ENCODE measurements at places on chromosomes 5 and 9.
A peak's percentile ranks its signal among the peaks of the same experiment; 100 is the strongest.

DNA sequence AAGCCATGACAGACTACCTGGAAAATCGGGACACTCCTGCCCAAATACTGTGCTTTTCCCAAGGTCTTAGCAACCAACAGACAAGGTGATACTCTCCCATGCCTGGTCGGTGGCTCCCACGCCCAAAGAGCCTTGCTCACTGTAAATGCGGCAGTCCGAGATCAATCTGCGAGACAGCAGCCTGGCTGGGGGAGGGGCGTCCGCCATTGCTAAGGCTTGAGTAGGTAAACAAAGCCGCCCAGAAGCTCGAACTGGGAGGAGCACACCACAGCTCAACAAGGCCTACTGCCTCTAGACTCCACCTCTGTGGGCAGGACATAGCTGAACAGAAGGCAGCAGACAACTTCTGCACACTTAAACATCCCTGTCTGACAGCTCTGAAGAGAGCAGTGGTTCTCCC lies 272.1 kb upstream of the CCNG1 start:
- no peak for DNase-seq

DNA sequence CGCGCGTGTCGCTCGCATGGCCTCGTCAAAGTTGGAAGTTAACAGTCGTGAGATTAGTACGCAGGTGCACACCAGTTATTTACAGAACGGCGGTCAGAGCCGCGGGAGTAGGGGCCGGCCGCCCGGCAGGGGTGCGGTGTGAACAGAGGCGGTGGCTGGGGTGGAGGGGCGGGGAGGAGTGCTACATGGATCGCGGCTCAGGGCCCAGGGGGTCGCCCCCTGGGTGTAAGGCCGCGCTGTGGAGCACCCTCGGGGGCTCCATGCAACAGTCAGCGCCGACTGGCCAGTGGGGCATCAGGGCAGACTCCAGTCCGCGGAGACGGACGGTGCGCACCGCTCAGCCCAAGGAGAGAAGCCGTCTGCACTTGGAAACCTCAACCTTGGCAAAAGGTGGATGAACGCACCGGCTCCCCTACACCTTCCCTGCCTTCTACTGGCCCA lies 60.3 kb downstream of the ZNF354C start:
- no peak for DNase-seq

GRCh38 chr5:171979606-171980005 lies 26.8 kb downstream of the FBXW11 start:
- DNase-seq: no peak

GRCh38 chr9:126919193-126919592 lies 4.6 kb downstream of the RALGPS1 start:
- DNase-seq: no peak

GRCh38 chr5:8861764-8862163 lies 684.1 kb downstream of the SEMA5A start:
- DNase-seq: no peak

DNA sequence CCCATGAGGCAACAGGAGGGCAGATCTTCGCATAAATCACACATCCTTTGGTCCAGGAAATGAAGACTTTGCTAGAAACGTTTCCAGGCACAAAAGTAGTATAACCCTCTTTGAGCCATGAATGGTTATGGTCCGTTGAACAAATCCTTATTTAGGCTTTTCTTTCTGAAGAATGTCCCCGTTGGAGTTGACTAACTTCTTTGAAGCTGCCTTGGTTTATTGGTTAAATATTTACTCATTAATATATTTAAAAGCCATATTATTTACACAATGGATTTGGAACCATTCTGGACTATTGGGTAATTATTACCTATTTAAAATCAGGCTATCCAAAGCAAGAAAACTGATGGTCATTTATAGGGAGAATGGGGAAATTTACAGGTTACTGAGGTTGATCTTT lies 347.6 kb upstream of the SLC30A5 start:
- DNase-seq: no peak

- DNase-seq: no peak
These were observed 24.0 kb downstream of the CSF1R start for GRCh38 chr5:150062216-150062922.

- DNase-seq: no peak
These were observed 122.3 kb downstream of the MAST4 start for GRCh38 chr5:66718374-66719002.

GRCh38 chr9:77562019-77562748 lies 85.9 kb downstream of the GNA14 start:
- no peak for DNase-seq

DNA sequence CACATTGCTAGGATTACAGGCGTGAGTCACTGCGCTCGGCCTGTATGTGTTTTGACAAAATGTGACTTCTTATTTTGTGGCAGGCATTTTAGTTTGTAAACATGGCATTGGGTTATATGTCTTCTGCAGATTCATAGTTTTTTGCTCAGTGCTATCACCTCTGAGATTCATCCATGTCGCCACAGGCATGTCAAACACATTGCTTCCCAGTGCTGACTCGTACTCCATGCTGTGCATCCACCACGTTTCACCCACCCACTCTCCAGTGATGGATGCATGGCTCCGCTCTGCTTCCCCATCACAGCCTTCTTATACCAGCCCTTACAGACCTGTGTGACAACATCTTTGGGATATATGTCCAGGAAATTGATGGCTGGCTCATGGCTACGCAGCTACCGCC lies 158.8 kb downstream of the GAS1 start:
- no peak for DNase-seq

DNA sequence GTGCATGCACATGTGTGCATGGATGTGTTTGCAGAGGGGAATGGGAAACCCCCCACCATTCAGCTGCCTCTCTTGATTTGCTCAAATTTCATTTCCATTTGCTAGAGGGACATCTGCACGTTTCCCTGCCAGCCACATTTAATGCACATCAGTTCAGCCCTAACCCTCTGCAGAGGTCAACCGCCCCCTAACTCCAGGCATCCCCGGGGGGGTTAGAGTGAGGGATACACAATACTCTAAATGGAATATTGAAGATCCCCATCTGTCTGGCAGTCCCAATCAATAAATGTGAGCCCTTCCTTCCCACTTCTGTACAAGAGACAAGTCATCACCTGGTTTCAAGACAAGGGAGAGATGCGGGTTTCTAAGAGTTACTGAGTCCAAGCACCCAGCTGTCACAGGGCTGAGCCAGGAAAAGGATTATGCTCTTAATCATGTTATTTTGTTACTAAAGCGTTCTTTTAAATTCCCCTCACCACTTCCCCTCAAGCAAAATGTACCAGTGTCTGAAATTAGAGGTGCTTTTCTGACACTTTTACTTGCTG lies 134.1 kb downstream of the SEMA6A start:
- no peak for DNase-seq

- DNase-seq: no peak
These were observed 50.2 kb upstream of the DAB2IP start for GRCh38 chr9:121601194-121601593.

DNA sequence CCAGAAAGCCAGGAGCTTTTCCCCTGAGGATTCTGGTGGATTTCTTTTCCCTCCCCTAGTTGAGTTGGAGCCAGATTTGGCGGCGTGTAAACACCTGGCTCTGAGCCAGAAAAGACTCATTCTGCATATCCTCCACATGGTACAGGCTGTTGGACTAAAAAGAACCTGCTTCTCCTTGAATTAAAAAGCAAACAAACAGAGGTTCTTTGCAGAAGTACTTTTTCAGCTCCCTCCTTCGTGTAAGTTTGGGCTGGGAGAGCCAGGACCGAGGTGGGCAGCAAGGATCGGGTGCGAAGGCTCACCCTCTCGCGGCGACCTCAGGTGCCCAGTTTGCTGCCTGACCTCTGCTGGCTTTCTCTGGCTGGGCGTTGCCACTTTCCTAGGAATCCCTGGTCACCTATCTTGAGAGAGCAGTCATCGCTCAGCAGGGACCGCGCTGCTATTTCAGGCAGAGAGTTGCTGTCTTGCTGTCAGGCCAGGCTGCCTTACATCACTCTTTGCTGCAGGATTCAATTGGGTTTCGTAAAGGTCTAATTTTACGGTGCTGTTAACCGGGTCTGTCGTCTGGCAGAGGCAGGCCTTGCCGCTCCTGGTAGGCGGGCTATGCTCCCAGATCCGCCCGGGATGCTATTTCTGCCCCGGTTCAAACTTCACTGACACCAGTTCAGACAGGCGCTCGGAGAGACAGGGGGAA lies 3.2 kb downstream of the PAPPA start:
- DNase-seq: peak; percentile 93

GRCh38 chr9:22528485-22528884 lies 81.9 kb downstream of the DMRTA1 start:
- peak; percentile 66 for DNase-seq

DNA sequence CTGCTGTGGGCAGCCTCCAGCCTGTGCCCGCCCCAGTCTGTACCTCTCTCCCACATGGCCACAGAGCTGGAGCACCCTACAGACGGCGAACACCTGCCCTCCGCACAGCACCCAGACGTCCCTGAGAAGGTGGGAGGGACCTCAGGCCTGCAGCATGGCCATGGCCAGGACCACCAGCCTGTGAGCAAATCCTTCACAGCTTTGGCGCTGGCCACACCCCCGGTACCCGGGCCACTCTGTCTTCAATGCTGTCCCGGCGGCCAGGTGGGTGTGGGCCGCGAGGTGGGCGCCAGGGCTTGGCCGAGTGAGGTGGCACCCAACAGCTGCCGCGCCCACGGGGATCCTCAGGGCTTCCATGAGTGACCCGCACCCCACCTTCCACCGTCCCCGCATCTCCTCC lies 18.7 kb downstream of the NOTCH1 start:
- DNase-seq: no peak

- no peak for DNase-seq
These were observed 465.4 kb downstream of the RASEF start for GRCh38 chr9:82597241-82598203.

DNA sequence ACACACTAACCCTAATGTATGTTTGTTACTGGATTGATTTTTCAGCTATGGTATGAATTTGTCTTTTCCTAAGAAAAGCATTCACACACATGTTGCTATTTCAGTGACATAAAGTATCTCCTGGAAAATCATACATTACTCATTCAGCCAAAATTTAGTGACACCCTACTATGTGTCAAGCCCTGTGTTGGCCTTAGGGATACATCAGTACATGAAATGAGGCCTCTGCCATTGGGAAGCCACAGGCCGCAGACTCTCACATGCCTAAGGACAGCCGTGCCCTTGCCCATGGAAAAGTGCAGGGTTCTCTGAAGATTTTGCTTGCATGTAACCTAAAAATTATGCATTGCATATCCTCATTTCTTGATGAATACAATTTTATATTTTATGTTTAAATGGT lies 5.2 kb upstream of the MARCHF6 start:
- no peak for DNase-seq

GRCh38 chr9:108836781-108837180 lies 19.0 kb downstream of the ACTL7B start:
- DNase-seq: no peak

GRCh38 chr9:91001146-91001611 lies 199.6 kb downstream of the SYK start:
- DNase-seq: peak; percentile 59

DNA sequence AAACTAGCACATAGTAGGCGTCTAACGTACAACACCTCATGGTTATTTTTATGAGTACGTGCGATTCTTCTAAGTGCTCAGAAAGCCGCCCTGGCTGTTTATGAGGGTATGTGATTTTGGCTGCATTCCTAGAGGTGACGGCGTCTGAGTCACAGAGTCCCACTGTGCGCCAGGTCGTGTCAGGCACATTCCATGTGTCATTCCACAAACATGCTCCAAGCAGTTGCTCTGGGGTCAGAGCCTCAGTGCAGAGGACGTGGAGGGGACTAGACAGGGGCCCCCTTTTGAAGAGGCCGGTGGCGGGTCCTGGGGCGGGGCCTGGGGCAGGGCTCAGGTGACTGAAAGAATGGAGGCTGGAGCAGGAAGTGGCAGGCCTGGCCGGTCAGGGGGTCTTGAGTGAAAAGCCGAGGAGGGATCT lies 51.9 kb downstream of the NEK6 start:
- peak; percentile 97 for DNase-seq

DNA sequence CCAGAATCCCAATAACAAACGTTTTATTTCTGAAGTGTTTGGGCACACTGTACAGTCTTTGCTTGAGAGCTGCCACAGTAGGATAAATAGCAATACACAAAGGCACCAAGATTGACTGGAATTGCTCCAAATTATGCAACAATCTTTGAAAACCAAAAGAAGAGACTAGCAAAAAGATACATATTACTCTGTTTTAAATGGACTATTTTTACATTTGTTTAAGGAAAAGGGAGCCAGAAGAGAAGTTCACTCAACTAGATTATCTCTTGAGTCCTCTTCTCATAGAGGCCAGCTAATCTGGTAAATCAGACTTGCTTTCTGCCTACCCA lies 385.0 kb upstream of the SLC30A5 start:
- DNase-seq: no peak

DNA sequence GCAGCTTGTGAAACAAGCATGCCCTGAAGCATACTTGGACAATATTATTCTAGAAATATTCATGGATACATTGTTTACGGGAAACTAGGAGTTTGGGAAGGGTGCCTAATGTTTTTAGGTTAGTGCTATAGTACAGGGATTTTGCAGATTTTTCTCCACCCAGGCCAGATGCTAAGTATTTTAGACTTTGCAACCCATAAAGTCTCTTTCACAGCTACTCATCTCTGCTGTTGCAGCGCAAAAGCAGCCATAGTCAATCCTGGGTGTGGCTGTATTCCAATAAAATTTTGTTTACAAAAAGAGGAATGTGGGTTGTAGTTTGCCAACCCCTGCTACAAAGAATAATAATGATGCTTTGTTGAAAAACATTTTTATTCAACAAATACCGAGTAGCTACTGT lies 106.2 kb downstream of the CEMIP2 start:
- no peak for DNase-seq

- peak; percentile 63 for DNase-seq
These were observed 6.6 kb upstream of the ASPN start for GRCh38 chr9:92488681-92489550.

DNA sequence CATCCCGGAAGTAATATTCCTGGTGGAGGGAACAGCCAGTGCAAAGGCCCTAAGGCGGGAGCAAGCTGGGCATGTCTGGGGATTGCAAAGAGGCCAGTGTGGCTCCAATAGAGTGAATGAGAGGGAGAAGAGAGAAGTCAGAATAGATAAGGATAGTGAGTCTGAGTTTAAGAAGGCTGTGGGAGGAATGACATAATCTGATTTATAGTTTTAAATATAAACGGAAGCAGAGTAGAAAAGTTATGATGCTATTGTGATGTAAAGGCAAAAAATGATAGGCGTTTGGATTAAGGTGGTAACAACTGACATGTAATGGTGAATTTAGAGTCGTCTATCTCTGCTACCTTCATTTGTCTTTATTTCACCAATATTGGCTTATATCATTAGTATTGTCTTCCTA lies 351.0 kb downstream of the ARRDC3 start:
- DNase-seq: no peak

DNA sequence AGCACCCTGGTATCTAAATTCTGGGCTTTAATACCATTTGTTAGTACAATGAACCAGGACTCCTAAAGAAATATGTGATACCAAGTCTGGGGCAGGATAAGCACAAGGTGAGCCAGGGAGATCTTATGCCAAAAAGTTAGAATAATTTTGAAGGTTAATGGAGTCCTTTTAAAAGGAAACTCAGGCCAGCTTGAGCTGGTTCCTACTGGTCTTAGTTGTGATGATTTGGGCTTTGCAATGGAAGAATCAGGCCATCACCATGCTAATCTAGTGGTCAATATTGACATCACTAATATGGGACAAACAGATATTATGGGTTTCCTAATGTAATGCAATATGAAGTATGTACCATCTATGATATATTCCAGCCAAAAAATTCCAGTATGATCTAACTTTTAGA lies 7.5 kb upstream of the SPATA9 start:
- no peak for DNase-seq

Data from fibroblast of the aortic adventitia (primary cell).